Prostate gland (tissue), 2 donors: ENCODE measurements at places on chromosomes 6 and 20.

- DNase-seq, result peak; percentile 30
Measured at GRCh38 chr20:48921883-48922820, 641 bp downstream of the ARFGEF2 start.

GRCh38 chr6:77136086-77136485, 327.2 kb downstream of the HTR1B start:
- DNase-seq, result no peak

- no peak for DNase-seq
Measured at GRCh38 chr6:8057793-8058192, 6.4 kb downstream of the BLOC1S5 start.

DNA sequence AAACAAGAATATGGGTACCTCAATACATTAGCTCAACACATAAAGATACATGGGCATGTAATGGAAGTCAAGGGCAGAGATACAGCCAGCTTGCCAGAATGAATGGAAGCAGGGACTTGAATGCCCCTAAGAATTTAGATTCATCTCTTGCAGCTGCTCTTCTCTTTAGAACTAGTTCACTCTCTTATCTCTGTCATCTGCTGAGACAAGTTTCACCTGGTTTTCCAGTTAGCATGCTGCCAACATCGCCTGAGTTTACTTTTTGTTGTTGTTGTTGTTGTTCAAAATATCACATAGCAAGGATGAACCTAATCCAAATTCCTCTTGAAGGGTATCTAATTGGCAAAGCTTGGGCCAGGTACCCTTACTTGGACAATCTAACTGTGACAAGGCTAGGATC, 14.1 kb upstream of the PAQR8 start:
- DNase-seq, result no peak

GRCh38 chr6:26629359-26629758, 30.2 kb downstream of the ZNF322 start:
- DNase-seq, result no peak

DNA sequence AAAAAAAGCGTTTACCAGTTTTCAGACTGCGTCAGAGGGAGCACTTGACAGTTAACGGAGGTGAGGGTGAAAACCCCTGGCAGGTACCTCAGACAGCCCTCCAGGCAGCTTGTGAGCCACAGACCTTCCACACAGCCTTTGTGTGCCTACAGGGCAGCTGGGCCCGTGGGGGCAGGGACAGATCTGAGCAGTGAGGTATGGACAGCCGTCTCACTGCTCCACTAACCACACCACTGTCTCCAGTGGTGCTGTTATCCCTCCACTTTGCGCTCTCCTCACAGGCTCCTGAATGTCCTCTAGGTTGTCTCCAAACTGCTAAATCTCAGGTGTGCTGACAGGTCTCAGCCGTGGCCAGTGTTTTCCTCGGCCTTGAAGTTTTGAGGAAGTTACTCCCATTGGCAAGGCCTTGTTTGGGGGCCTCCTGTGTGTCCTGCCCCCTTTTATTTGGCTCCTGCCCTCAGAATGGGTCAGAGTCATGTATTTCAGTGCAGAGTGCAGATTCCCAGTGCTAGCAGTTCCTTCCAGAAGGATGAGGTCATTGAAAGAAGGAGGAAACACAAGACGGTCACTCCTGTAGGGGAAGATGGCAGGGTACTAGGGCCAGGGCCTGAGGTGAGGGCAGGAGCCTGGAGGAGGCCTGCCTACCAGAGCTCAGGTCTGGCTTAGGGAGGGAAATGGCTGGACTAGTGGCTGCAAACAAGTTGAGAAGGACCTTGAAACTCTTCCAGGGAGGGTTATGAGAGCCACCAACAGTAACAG, 11.8 kb downstream of the GFRA4 start:
- DNase-seq, result no peak

DNA sequence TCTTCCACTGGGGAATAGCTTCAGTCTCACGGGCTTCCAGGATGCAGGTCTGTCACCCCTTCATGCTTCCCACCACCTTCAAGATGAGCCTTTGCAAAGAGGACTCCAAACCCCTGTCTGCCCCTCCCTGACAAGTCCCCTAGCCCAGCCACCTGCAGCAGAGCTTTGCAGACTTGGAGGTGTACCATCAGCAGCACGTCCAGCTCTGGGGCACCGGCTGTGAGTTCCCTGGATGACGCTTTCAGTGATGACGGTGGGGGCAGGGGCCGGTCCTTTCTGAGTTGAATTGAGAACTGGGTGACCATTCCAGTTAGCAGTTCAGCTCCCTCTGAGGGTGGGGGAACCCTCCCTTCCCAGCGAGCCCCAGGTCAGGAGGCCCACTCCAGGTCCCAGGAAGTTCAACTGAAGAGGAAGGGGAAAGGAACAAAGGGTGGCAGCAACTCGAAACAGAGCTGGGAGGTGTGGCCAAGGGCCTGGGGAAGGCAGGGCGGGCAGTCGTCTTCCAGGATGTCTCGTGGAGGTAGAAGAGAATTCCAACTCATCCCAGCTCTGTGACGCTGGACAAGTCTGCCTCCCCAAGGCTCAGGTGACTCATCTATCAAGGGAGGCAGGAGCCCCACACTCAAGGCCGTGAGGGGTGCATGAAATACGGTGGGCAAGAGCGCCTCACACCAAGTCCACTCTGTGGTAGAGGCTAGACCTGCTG, 86.0 kb downstream of the PTPN1 start:
- no peak for DNase-seq

DNA sequence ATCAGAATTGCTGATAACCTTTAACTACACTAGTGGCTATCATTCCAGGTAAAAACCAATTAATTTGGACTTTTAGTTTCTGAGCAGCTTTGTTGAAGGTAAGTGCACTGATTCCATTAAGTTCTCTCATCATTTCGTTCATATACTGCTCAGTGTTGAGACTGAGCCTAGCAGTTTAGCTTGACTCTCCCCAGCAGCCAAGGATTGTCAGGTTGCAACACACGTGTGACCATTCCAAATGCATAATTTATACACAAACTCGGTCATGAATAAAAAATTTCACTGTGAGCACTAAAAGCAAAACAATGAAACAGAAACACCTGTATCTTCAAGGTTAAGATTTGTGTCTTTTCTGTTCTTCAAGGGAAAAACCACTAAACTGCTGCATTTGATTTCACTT, 8.9 kb downstream of the FERMT1 start:
- DNase-seq, result no peak

DNA sequence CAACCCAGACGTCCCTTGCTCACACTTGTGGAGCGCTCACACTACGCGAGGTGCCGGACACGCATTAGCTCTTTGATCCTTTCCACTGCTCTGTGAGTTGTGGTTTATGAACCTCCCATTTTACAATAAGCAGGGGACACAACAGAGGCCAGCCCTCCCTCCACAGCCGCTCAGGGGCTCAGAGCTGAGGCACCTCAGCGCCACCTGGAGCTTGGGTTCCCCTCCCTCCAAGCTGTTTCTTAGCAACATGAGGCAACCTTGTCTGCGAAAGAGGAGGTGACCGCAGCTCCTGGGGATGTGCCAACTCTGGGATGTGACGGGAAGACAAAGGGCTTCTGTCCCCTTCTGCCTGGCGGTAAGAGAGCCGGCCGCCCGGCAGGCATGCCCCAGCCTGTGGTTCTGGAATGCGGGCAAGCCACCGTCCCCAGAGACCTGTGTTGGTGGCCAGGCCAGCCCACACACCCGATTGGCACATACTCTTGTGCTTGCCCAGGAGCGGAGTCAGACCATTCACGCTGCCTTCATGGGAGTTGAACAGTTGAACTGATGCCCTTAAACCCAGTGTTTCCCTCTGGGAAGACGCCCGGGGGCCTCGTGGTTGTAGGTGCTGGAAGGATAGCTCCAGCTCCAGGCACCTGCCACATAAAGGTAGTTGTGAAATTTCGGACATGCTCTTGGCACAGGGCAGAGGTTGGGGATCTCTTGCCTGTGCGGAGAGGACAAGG, 44.5 kb downstream of the RBM38 start:
- DNase-seq, result peak; percentile 97

DNA sequence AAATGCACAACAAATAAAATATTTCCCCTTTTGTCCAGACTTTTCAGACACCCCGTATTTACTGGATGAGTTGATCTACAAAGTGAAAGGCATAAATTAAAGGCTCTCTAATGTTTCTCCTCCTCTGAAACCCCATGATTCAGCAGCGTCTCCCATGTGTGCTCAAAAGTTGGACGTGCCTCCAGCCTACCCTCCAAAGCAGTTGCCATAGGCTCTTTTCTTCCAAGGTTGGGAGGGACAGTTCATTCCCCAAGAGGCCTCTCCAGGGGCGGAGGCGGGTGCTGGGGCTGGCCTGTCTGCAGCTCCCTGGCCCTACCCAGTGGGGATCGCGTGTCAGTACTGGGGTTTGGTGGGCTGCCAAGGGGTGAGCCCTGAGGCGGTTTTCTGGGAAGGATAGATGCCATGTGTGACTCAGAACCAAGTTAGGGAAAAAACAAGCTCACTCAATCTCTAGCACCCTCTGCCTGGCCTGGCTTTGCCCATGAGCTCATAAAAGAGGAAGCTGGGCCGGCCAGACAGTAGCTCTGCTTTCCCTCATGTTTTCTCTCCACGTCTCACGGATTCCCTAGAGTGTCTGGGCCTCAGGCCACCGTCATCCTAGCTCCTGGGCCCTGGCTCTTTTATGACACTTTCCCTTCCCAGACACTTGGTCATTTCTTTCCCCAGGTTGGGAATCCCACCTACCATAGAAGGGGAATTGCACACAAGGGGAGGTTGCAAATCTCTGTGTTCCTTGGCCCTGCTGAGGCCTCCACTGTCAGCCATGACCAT, 8.0 kb upstream of the IER3 start:
- DNase-seq, result peak; percentile 94

DNA sequence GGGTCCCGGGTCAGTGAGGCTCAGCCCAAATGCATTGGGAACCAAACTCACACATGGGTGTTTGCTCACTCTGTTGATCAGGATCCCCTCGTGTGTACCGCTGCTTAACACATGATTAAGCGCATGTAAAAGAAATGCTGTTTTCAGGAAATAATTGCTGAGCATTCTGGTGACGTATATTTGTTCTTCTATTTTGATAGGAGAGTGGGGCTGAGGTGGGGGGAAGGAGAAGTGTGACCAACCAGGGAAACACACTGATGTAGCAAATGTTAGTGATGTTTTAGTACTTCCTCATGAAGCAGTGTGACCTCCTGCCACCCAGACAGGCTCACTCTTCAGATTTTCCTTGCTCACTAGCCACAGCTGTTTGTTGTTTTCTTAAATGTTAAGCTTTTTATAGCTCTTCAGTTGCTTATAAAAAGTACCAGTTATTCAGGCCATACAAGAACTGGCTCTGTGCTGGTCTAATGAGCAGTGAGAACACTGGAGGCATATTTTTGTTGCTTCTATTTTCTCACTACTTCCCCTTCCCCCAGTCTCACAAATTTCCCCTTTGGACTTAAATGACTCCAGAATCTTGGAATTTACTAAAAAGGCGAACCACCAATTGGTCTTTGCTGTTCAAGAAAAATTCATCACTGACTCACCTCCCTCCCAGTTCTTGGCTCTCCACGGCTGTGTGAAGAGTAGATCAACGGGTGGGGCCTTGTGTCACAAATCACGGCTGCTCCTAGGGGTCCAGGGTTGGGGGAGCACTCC, 79.2 kb upstream of the BACH2 start:
- DNase-seq, result peak; percentile 20

- DNase-seq, result no peak
Measured at GRCh38 chr6:125802943-125803377, 12.2 kb downstream of the NCOA7 start.

GRCh38 chr20:8352486-8352885, 220.4 kb downstream of the PLCB1 start:
- DNase-seq, result no peak

DNA sequence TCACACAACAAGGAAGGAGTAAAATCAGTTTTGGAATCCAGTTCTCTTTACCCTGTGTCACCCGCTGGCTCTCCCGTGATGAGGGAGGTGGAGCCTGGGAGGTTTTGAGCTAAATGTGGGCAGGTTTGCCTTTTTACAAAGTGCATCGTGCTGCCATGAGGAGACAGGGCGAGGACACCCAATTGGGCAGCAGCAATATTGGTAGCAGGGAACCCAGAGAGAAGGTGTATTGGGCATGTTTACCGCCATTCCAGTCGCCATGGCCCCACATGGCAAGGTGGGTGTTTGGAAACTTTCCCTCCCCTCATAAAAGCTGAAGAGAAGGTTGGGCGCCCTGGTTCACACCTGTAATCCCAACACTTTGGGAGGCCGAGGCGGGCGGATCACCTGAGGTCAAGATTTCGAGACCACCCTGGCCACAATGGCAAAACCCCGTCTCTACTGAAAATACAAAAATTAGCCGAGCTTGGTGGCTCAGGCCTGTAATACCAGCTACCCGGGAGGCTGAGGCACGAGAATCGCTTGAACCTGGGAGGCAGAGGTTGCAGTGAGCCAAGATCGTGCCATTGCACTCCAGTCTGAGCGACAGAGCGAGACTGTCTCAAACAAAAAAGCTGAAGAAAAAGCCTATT, 3.5 kb upstream of the UBE2V1 start:
- DNase-seq, result no peak

DNA sequence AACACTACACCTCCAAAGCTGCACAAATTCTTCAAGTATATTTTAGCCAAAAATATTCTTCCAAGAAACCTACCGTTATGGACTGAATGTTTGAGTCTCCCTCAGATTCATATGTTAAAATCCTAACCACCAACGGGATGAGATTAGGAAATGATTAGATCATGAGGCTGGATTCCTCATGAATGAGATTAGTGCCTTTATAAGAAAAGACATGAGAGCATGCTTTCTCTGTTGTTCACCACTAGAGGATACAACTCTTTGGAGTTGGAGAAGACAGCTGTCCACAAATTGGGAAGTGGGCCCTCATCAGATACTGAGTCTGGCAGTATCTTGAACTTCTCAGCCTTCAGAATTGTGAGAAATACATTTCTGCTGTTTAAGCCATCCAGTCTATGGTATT, 7.1 kb upstream of the SLC17A4 start:
- no peak for DNase-seq

GRCh38 chr6:150336299-150336698, 32.5 kb upstream of the IYD start:
- no peak for DNase-seq

DNA sequence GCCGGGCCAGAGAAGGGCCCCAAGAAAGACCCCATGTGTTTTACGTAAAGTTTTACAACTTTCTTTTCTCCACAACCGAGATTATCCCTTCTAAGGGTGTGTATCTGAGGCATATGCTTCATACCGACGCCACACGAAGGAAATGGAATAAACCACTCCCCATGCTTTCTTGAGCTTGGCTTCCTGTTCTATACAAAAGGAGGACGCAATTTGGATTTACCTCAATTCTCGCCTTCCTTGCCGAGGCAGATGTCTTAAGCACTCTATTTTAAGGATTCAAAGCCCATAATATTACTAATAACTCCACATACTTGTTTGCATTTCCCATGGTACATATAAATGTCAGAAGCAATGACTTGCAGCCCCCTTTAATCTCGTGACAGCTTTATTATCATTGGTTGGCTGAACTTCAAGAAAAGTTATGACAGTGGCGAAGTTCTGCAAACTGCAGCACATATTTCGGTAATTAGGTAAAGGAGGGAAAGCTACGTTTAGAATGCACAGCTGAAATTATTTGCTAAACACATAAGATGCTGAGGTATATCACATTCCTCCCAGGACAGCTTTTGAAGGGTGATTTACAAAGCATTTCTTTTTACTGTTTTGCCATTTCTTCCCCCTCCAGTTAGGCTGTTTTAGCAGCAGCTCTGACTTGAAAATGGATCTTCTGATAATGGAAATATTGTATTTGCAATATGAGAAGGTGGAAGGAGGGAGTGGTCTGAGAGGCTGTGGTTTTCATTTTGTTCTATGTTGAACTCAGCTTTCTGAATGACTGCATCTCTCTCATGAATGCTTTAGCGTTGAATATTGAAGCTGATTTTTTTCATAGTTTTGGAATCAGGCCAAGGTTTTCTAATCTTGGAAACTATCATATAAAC, 330.5 kb downstream of the EPHA7 start:
- DNase-seq, result no peak

GRCh38 chr6:168044521-168045130, 34.4 kb downstream of the FRMD1 start:
- DNase-seq, result no peak
